ENCODE measurements at places on chromosomes 6 and 20.

DNA sequence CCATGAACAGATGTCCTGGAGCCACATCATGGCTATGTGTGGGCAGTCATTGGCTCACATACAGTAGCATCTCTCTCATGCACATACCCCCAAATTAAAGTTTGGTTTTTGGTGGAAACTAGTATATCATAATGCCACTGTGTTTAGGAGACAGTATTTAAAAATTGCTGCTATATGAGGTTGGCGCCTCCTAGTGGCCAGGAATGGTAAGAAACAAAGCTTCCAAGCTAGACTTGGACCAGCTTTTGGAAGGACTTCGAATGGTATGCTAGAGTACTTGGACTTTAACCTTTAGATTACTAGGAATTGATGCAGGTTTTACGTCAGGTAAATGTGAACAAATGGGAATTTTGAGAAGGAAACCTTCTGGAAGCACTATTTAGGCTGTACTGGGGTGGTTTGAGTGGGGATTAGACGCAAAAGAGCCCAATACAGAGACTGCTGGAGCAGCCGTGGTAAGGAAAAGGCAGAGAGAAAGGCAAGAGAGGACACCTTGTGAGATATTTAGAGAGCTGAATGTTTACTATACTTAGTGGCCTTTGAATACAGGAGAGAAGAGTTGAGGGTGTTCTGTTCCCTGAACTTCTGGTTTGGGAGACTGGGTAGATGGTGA is 23.8 kb downstream of the PRSS35 start:
- DNase-seq: peak; percentile 37

DNA sequence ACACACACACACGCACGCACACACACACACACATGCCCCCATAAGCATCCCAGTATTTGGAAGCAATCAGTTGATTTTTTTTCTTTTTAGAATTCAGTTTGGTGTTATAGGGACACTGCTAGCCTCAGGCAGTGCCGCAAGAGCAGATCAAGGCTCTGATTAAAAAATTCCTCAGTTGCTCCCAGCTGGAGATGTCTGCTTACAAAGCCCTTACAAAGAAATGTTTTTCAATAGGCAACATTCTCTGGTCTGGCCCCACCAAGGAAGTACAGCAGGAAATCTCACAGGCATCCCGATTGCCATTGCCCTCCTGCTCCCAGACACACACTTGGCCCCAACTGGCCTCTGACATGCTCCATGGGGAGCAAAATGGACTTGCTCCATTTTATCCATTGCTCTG is 22.9 kb upstream of the CD83 start:
- DNase-seq: no peak

DNA sequence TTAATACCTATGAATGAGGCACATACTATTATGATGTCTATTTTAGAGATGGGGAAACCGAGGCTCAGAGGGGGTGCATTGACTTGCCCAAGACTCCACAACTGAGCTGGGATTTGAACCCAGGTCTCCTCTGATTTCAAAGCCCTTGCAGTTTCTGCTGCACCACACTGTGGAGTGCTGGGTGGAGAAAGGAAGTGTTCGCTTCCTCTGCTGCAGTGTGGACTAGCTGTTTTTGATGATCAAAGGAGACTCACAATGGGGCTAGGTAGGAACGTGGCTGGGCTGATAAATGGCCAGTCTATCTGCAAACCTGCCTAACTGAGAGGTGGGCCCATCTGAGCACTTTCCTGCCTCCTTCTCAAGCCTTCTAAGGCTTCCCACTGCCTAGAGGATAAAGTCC is 87.2 kb downstream of the CD40 start:
- DNase-seq: no peak

GRCh38 chr6:1215023-1215422 is 96.9 kb upstream of the FOXQ1 start:
- no peak for DNase-seq

GRCh38 chr6:55064711-55065420 is 109.4 kb upstream of the HCRTR2 start:
- no peak for DNase-seq

- DNase-seq: no peak
Observed at GRCh38 chr20:22944062-22944461, 91.0 kb upstream of the SSTR4 start.

- DNase-seq: no peak
Observed at GRCh38 chr20:58070664-58071196, 157.7 kb downstream of the ANKRD60 start.

GRCh38 chr6:22320750-22321149 is 23.9 kb upstream of the PRL start:
- peak; percentile 94 for DNase-seq

- DNase-seq: no peak
Observed at GRCh38 chr20:33506576-33506975, 16.7 kb downstream of the CBFA2T2 start.

DNA sequence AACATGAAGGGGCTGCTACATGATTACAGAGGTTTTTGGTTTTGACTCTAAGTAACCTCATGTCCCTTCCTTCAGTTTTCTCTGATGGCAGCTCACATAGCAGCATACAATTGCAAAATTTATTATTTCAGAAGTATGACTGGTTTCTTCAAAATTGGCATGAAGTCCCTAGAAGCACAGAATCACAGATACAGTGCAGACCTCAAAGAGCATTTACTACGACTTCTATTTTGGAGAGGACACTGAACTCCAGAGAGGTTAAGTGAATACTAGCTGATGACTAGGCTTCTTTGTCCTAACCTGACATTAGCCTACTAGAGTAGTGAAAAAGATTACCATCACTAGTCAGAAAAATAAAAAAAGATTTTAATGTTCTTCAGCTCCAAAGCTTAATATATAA is 664.3 kb downstream of the RFPL4B start:
- DNase-seq: peak; percentile 27

DNA sequence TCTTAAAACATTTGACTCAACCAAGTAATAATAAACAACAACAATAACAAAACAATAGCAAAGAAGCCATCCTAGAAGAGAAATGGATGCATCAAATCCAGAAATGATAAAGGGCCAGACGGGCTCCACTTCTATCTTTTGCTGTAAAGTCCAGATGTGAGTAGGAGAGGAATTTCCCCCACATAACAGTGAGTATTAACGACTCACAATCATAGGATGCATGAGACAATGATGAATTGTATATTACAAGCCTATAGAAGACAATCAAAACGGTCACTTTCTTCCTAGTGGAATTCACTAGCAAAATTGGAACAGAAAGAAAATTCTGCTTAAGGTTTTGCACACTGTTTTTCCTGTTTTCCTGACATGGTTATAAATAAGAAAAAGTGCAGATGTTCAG is 97.0 kb upstream of the PREP start:
- DNase-seq: peak; percentile 26

DNA sequence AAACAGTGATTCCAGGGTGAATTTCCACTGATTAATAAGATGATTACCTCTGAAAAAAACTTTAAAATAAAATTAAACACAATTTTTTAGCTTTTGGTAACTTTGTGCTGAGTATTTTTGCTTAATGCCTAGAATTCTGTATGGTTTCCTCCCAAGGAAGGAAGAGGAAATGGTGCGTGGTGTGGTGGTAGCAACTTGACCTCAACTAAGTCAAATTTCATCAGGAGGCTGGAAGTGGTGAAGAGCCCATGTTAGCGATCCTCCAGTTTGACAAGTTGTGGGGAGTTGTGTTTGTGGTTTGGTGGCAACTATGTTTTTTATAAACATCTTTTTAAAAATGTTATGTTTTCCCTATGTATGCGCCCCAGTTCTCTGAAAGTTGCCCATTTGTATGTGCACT is 5.0 kb upstream of the RTF2 start:
- DNase-seq: no peak

DNA sequence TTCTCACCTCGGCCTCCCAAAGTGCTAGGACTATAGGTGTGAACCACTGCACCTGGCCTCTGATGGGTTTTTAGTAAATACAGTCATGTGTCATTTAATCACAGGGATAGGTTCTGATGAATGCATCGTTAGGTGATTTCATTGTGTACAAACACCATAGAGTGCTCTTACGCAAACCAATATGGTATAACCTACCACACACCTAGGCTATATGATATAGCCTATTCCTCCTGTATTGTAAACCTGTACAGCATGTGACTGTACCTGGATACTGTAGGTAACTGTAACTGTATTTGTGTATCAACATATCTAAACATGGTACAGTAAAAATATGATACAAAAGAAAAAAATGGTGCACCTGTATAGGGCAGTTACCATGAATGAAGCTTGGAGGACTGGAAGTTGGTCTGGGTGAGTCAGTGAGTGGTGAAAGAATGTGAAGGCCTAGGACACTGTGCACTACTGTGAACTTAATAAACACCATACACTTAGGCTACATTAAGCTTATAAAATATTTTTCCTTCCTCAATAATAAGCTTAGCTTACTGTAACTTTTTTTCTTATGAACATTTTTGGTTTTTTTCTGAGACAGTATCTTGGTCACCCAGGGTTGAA is 10.0 kb downstream of the BICRAL start:
- DNase-seq: no peak

DNA sequence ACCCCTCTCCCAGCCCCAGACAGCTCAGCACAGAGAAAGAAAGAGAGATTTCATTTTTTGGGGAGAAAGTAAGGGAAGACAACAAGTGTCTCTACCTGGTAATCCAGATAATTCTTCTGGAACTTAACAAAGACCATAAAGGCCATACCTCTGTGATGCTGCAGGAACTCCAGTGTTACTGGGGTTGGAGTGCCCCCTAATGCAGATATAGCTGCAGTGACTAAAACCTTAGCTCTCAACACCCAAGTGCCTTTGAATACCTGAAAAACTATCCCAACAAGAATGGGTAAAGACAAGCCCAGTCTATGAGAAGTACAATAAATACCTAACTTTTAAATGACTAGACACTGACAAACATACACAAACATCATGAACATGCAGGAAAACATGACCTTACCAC is 365.3 kb upstream of the PTCHD4 start:
- peak; percentile 14 for DNase-seq

DNA sequence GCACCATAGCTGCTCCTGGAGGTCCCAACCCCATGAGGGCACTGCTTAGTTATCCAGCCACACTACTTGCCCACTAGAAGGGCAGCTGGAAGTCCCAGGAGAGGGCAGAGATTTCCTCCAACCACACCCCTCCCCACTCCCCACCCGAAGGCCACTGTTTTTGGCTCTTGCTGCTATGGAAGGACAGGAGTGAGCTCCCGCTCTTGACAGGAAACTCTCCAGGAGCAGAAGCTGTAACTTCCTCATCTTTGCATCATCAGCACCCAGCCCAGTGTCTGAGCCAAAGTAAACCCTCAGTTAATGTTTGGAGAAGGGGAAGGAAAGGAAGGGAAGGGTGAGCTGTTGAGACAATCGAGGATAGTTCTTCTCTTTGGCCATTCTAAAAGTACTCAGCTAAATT is 120.7 kb downstream of the MTFR2 start:
- DNase-seq: no peak

GRCh38 chr20:35568645-35569044 is 26.8 kb downstream of the ERGIC3 start:
- DNase-seq: no peak

GRCh38 chr6:45527210-45527609 is 149.5 kb upstream of the SUPT3H start:
- no peak for DNase-seq

GRCh38 chr6:13496513-13497190 is 9.3 kb upstream of the GFOD1 start:
- DNase-seq: peak; percentile 39

DNA sequence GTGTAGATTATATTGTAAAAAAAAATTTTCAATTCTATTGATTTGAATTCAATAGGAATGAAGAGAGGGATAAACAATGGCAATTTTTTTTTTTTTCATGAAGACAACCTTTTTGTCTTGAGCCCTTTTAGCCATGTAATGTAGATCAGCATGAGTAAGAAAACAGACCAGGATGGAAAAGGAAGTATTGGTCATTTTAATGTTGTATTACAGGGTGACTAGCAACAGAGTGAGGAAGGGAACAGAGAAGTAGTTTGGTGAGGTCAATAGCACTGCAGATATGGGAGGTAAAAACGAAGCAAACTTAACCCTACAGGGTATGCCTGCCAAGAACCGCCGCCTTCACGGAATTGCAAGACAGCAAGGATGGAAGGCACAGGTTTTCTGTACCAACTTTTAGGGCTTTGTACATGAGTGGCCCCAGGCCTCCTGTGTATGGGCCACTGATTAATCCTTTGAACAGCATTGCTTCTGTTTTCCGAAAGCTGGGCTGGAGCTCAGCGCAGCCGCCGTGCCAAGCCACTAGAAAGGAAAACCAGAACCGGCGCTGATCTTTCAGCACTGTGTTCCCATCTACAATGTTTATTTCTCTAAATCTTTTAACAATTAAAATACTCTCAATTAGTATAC is 383.7 kb downstream of the CENPW start:
- DNase-seq: peak; percentile 14

GRCh38 chr20:38812182-38812581 is 6.7 kb downstream of the PPP1R16B start:
- DNase-seq: no peak

GRCh38 chr6:89400912-89401399 is 11.1 kb downstream of the RRAGD start:
- no peak for DNase-seq

- no peak for DNase-seq
Observed at GRCh38 chr6:136161950-136162349, 88.2 kb downstream of the MTFR2 start.

DNA sequence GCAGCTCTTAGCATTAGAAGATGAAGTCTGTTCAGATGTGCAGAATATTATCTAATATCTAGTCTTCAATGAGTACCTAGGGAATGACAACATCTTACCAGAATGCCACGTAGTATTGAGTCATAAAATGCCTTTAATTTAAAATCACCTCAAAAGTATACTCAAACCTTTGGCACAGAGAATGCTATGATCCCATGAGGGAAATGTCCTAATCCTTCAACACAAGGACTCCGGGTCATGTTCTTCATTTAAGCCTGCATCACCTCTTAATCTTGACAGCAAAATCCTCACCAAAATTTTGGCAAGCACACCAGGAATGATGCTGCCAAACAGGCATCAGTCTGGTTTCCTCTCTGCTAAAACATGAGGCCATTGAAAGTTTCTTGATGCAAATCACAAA is 23.6 kb upstream of the MARCKS start:
- DNase-seq: peak; percentile 93

DNA sequence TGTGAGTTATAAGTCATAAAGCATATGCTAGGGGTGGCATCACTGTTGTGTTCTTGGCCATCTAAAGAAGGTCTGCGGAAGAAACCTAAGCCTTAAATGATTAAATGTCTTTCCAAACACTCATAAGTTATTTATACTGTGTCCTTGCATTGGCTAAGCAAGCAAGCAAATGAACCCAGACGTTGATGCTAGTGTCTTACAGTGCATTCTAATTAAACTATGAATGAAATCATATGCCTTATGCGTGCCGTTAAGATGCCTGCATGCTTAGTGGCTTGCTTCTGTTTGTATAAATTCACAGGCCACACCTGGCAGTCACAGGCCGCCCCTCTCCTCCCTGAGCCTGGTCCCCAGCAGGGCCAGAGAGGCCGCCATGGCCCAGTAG is 49.9 kb downstream of the RIN2 start:
- no peak for DNase-seq

DNA sequence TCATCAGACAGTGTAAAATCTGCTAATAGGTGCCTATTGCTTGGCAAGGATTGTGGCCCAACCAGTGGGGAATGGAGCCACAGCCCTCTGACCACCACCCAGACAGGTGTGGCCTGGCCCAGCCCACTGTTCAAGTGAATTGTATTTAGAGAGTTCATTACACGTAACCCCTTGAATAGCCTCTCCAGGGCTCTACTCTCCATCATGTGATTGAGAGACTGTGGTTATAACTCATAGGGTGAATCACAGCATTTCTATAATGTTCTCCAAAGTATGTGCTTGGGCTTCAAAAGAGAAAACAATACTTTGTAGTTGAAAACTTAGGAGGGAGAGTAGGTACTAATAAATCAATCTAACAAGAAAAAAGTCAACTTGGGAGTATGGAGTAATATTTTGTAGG is 38.4 kb downstream of the ALDH8A1 start:
- peak; percentile 88 for DNase-seq
